Stomach (tissue), 19 donors: ENCODE measurements at places on chromosomes 7 and 10. TPM values are rescaled to one million over a fixed set of nuclear protein-coding genes. Genes with fewer than 3 reads are reported as not detected.
A peak's percentile ranks its signal among the peaks of the same experiment; 100 is the strongest.

DNA sequence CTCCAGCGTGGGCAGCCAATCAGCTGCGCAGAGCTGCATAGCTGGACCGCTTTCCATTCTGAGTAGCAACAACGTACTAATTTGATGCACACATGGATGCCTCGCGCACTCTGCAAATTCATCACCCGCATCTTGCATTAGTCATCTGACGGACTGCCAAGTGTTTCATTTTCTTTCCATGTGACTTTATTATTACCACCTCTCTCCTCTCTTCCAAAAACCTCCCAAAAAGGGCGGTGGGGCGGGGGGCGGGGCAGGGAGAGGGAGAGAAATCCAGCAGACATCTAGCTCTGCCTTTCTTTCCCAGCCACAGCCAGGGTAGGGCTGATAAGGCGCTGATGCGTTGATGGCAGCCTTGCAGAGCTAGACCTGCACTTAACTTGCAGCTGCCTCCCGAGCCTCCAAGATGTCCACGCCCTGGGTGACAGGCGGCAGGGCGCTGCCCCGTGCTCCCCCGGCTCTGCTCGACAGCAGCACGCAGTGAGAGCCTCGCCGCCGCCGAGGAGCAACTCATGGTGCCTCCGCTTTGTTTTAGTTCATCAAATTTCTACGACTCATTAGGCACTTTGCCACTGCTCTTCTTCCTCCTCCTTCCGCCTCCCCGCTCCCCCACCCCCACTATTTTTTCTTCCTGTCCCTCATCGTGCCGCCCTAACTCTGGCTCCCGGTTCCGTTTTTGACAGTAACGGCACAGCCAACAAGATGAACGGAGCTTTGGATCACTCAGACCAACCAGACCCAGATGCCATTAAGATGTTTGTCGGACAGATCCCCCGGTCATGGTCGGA, 147.3 kb downstream of the CELF2 start:
- DNase-seq, result peak; percentile 52

GRCh38 chr7:20214921-20215669, 2.1 kb downstream of the MACC1 start:
- no peak for DNase-seq

RBP3 gene
- not detected for total RNA-seq

DNA sequence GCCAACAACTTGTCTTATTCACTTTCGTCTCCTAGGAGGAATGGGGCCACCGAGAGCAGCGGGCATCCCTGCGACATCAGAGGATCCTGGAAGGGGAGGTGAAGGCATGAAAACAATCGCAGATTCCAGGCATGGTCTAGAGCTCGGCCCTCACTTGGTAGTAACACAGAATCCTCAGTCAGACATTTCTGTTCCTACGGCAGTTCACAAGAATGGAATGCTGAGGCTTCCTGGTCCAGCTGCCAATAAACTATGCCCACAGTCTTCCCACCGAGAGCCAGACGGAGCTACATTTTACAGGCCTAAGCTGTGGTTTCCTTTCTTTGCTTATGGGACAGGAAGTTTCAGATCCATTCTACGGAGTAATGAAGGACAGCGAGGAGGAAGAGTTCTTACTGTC, 75.8 kb downstream of the OR13A1 start:
- DNase-seq, result no peak

DNA sequence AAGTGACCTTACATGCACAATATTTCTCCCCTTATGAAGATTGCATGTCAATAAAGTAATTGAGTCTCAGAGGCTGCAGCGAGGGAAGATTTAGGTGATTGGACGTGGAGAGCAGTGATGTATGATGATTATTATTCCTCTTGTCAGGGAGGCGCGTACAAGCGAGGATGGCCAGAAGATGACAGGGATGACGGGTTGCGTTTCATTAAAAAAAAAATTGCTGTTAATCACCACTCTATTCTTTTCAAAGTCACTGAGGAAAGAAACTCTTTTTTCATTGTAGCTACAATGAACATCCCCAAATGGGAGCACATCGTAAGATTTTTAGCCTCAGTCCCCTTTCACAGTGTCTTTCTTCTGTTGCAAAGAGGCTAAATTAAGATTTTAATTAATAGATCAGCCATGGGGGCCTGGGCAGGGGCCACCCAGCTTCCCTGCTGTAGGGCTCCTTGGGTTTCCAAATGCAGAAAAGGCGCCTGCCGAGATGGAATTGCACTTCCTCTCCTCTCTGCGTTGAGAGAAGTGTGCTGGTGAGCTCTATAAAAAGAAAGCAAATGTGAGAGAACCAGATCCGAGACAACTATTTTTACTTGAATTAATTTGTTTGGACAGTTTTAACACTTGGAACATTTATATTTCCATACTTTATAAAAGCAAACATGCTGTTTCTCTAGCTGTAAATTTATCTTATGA, 998.1 kb downstream of the LRMDA start:
- DNase-seq, result no peak

SUV39H2 gene
- total RNA-seq, result 12.1 TPM

DNA sequence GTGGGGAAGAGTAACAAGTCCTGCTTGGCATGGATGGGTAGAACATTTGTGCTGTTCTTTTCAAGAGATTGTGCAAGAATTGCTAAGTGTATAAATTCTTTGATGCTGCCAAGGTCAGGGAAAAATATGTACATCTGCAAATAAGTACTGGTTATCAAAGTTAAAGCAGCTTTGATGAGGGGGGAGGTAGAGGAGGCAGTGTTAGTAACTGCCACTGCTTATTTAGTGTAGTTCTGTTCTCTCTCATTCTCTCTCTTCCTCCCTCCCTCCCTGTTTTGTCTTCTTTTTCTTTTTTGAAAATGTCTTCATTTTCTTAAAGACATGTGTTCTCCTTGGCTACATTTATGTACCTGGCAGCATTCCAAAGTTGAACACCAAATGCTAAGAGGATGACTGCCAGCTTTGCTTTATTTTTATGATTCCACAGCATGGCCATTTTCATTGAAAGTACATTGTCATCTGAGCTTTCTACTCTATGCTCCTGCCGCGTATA, 18.6 kb downstream of the CACNB2 start:
- no peak for DNase-seq
